D721Med (cell line): ENCODE measurements at places on chromosomes 11 and 22.

- DNase-seq = no peak
Observed at GRCh38 chr11:86692317-86692716, 19.9 kb upstream of the ME3 start.

- no peak for DNase-seq
Observed at GRCh38 chr11:94536386-94536785, 7.3 kb upstream of the FUT4 start.

- DNase-seq = no peak
Observed at GRCh38 chr11:69969890-69970784, 108.0 kb upstream of the ANO1 start.

- DNase-seq = no peak
Observed at GRCh38 chr11:1784761-1785650, 21.3 kb upstream of the CTSD start.

GRCh38 chr11:72598906-72599305 lies 75.3 kb downstream of the PDE2A start:
- DNase-seq = no peak

GRCh38 chr22:26161746-26162145 lies 7.5 kb upstream of the SEZ6L start:
- no peak for DNase-seq

DNA sequence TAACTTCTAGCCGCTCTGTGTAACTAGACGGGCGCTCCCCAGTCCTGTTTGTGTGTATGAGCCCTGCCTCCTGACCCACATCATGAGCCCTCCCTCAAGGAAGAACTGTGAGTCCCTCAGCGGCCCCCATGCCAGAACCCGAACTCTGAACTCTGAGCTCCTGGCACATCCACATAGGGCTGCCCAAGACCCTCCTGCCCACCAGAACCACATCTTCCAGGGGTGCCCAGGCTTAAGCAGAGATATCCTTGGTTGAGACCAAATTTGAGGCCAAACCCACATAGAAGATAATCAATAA lies 3.0 kb downstream of the TRIM29 start:
- DNase-seq = no peak
